ENCODE measurements at places on chromosomes 11 and 22.

GRCh38 chr22:37818409-37819104, 4.6 kb upstream of the GALR3 start:
- no peak for DNase-seq

GRCh38 chr11:64296830-64297698, 3.1 kb upstream of the CATSPERZ start:
- no peak for DNase-seq

DNA sequence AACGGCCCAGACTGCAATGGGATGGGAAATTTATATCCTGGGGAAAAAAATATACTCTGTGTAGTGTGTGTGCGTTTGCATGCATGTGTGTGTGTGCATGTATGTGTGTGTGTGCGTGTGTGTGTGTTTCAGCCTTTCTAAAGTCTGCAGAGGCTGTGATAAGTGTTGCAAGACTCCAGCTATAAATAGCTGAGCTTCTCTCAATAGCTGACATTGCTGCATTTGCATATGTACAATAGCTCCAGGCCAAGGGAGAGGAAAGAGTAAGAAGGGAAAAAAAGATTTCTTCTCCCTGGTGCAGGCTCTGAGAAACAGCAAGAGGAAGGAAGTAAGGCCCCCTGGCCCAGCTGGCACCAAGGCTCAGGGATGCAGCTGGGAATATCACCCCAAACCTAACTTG, 483.0 kb downstream of the MN1 start:
- no peak for DNase-seq

DNA sequence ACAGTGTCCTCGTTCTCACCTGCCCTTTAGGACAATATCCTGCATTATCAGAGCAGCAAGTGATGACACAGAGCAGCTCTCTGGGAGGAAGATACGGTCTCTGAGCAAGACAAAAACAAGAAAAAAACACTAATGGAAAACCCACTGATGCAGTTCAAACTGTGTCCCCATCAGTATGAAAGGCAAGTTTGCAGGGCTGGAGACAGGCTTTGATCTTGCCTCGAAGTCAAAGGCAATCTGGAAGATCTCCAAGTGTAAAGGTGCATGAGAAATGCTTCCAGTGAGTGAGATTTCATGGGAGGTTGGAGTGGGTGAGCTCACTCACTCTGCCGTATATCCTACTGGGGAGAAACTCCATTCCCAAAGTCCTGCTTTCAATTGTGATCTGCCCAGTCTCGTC, 157.5 kb downstream of the KIRREL3 start:
- no peak for DNase-seq

DNA sequence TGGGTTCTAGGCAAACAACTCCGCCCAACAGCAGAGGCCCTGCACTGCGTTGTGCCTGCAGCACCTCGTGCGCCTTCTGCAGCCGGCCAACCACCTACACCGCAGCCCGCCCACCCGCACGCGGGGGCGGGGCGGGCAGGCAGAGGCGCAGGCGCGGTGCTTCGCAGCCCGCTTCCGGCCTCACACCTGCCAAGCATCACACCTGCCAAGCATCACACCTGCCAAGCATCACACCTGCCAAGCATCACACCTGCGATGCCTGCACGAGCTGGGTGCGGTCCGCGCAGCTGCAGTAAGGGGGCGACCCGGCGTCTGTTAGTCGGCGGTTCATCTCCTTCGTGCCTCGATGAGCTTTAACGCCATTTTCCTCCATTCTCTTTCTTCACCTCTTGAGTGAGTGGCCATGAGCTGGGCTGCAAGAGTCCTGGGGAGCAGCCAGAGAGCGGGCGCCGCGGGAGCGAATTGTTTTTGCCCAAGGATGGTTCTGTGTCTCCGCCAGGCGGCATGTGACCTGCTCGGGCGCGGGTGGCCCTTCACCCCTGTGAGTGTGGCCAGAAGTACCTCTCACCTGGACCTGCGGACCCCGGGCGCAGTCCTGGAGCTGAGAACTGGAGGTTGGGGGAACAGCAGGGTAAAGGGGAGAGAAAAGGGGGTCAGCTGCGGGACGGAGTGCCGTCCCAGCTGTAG, at the start of gene LDHAL6A:
TSS of gene LDHAL6A (plus strand) at position 171 of the 687 bp plus-strand sequence. CDS start 825 bp downstream, outside the sequence.
- DNase-seq = no peak

GRCh38 chr11:133928628-133929059, 28.1 kb downstream of the IGSF9B start:
- peak; percentile 39 for DNase-seq

- no peak for DNase-seq
Observed at GRCh38 chr11:35461917-35462538, 42.7 kb upstream of the SLC1A2 start.

- DNase-seq = no peak
Observed at GRCh38 chr11:31798057-31798553, 13.0 kb downstream of the PAX6 start.

DNA sequence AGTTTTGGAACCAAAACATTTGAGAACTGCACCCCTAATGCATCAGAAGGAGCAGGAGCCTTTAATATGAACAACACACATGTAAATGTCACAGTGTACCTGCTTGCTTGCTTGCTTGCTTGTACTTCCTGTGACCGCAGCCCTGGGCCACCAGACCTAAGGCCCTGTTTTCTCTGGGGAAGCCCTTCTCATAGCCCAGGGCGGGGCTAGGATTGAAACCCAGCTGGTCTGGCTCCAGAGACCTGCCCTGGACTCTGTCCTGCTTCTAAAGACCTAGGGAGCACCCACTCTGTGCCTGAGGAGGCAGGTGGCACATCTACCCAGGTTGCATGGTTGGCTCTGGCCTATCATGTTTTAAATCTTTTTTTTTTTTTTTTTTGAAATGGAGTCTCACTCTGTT, 7.6 kb upstream of the MCM5 start:
- no peak for DNase-seq

DNA sequence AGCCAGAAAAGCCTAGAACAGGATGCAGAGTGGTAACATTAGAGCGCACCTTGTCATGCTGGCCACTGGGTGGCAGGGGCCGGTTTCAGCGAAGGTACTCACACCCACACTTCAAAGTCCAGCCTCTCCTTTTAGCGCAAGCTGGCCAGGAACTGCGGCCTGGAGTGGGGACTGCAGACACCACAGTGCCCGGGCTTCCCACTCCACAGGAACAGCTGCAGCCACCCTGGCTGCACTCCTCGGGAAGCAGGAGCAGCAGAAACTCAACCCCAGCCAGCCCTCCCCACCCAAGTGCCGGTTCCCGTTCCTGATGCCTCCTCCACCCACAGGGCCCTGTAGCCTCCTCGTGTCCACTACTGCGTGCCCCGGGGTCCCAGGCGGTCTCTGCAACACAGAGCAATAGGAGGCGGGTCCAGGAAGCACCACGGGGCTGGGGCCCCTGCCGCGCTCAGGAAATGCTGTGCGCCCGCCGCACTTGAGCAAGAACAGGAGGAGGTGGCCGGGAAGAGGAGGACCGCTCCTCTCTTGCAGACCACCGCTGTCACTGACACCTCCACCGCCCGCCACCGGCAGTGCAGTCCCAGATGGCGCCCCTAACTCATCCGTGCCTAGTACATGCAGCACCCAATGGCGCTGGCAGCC, 2.2 kb downstream of the RFPL2 start:
- no peak for DNase-seq

GRCh38 chr11:121328176-121328966, 35.8 kb downstream of the SC5D start:
- DNase-seq = no peak

GRCh38 chr11:33941637-33942160, 49.8 kb upstream of the LMO2 start:
- DNase-seq = no peak

GRCh38 chr22:38736257-38736570, 19.6 kb downstream of the SUN2 start:
- DNase-seq = no peak

GRCh38 chr22:30872285-30873041, 96.1 kb downstream of the MORC2 start:
- DNase-seq = no peak

GRCh38 chr11:96303980-96304379, 39.0 kb downstream of the MAML2 start:
- no peak for DNase-seq

GRCh38 chr11:16605389-16605893, 133.0 kb upstream of the C11orf58 start:
- no peak for DNase-seq
